ENCODE measurements at places on chromosomes 3 and 15.

- DNase-seq, result no peak
These were observed 71.1 kb downstream of the ALDH1A2 start for GRCh38 chr15:57994221-57995049.

GRCh38 chr3:149077628-149078027 lies 8.7 kb downstream of the HLTF start:
- DNase-seq, result no peak

DNA sequence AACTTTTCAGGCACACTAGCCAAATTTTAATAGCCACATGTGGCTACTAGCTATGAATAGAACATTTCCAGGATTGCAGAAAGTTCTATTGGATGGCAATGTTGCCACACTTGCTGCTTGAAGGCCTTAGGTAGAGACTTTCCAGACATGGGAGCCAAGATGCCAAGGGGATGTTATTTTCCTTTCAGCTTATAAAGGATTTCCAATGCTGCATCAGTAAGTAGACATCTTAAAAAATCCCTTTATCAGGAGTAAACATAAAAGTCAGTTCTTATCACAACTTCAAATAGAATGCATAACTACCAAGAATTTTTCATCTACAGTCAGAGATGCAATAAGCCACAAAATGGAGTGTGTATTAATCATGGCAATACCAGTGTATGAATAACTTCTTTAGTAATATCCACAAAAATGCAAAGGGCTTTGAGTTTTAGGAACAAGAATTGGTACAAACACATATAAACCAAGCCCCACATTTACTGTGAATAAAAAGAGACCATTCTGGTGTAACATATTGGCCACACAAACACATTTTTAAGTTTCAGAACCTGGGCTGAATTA lies 457.1 kb upstream of the ADAMTS9 start:
- DNase-seq, result no peak

DNA sequence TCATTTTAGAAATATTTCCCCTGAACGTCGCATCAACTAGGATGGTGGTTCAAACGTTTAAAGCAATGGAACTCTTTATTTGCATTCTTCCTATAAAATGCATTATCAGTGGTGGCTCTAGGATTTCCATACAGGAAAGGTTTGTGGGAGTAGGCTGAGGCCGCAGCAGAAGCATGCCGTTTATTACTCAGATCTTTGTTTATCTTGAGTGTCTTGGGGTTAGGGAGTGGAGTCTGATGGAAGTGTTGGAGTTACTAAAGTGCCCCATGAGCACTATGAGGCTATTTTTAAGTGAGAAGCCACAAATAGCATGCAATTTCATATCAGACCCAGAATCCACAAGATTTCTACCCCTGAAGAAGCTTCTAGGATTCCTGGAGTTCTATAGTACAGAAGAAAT lies 26.2 kb downstream of the ATOSA start:
- DNase-seq, result no peak

DNA sequence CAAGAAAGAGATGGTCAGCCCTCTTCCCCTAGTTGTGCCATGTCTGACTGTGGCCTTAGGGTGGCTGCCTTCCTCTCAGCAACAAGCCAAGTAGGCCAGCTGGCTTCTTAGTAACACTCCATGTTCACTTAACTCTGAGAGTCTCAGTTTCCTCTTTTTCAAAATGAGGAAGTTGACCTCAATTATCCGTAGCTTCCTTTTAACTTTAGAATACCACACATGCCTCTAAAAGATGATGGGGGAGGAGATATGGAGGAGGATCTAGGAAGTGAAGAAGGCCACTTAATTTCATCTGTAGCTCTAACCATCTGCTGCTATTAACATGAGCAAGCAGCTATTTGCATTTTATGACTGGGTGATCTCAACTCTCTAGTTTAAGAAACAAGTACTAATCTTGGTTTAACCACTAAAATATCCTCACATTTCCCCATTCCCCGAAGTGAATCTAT lies 32.9 kb downstream of the CD200R1L start:
- DNase-seq, result no peak

Measured in right hindlimb (tissue), 1 donor.